ENCODE measurements at places on chromosomes 7 and 10.

DNA sequence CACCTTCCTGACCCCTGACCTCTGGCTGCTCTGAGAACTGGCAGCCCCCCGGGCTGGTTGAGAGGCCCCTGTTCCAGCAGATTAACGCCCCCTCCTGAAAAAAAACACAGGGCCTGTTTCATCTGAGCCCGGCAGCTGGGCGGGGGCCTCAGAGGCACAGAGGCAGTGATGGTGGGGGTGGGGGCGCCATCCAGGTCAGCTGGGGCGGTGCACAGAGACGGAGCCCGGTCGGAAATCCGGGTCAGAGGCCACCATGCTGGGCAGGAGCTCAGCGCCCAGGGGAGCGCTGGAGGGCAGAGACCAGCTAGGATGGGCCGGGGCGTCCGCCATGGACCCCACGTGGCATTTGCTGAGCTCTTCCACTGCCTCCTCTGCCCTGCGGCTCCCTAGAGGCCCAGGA is 68.0 kb downstream of the UNCX start:
- DNase-seq: no peak

DNA sequence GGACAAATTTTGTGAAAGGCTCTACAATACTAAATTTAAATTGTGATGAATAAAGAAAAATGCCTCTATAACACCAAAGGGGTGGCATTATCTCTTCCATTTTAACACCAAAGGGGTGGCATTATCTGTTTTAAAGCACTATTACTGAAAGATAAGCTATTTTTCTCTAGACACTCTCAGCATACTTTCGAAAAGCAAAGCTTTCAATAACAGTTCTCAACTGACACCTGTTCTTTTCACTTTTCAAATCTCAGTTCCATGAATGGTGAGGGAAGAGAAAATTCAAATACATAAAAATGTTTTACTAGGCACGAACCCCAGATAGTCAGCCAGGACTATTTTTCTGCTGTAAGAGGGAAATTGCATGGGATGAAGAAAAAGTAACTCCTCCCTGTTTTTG is 103.8 kb downstream of the CPEB3 start:
- no peak for DNase-seq

GRCh38 chr10:32189400-32190084 is 133.3 kb upstream of the KIF5B start:
- no peak for DNase-seq

DNA sequence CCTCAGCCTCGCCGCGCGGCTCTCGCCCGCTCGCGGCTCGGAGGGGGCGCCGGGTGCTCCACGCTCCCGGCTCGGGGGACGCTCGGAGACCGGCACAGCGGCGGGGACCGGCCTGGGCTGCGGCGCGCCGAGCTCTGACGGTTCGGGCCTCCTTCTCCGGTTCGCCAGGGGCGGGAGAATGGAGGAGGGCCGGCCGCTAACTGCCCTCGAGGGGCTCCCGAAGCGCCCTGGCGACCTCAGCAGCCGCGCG is 232 bp upstream of the GRID1 start:
- no peak for DNase-seq

DNA sequence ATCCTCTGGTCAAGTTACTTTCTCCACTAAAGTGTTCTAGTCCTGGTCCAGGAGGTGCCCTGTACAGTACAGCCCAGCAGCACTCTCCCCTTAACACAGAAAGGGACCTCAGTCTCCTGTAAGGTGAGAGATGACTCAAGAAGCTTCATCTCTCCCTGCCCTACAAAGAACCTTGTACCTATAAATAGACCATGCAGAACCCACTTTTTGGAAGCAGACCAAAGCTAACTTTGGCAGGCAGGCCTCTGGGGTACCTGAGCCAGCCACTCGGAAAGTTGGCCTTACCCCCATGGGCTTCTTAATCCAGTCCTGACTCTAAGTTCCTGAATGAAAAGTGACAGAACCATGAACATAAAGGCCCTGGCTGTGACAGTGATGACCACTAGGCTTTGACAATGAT is 454.8 kb downstream of the KCNMA1 start:
- no peak for DNase-seq

GRCh38 chr7:140541513-140542227 is 62.4 kb upstream of the MKRN1 start:
- DNase-seq: no peak

DNA sequence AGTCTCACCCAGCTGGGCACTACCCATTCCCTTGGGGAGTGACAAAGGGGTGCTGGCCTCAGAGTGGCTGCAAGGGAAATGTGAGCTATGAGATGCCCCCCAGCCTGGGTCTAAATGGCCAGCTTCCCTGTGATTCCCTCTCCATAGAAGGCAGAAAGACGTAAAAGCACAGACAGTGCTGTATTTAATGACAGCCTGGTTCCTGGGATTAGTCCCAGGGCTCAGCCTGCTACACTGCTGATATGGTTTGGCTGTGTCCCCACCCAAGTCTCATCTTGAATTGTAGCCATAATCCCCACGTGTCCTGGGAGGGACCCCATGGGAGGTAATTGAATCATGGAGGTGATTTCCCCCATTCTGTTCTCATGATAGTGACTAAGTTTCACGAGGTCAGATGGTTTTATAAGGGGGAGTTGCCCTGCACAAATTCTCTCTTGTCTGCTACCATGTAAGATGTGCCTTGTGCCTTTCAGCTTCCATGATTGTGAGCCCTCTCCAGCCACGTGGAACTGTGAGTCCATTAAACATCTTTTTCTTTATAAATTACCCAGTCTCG is 23.9 kb upstream of the CALN1 start:
- no peak for DNase-seq

DNA sequence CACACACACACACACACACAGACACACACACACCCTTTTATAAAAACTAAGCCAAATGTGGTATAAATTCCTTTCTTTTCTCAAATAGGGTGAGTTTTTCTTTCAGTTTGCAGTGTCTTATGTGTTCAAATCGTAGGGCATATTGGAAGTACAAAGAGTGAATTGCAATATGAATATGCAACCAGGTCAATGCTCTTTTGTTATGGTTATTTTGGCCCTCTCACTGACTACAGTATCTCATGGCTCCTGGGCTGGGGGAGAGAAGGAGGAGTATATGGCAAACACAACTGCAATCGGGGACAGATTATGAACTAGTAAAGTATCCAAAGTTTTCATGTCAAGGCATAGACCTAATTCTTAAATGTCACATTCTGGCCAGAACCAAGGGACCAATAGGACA is 301.9 kb downstream of the PLXDC2 start:
- no peak for DNase-seq
